Fibroblast of lung (primary cell): ENCODE measurements at places on chromosomes 1 and 21.
A peak's percentile ranks its signal among the peaks of the same experiment; 100 is the strongest.

GRCh38 chr1:154422521-154422920 lies 17.4 kb downstream of the IL6R start:
- H3K4me1 ChIP-seq = peaks cover 56% of the 10 kb centered on the region
- peaks cover 2% of the 10 kb centered on the region for H3K36me3 ChIP-seq
- no peaks in the 10 kb centered on the region for H3K27me3 ChIP-seq
- DNase-seq = no peak
- H3K27ac ChIP-seq = no peak overlapping the region
- no peak overlapping the region for H3K4me3 ChIP-seq

DNA sequence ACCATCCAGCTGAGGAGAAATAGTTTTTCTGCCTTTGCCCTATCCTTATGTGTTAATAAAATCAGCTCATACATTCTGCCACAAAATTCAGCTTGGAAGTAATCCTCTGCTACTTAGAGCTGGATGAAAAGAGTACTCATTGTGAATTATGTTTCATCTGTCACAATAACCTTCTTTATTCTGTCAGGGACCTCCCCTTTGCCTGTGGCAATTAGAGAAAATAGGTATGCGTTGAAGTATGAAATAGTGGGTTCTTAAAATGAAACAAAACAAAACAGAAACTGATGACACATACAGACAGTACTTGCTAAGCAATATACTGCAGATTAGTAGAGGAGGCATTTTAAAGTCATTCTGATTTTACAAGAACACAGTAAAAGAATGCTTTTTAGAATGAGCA lies 578.5 kb downstream of the USP25 start:
- no peaks in the 10 kb centered on the region for H3K27me3 ChIP-seq
- DNase-seq = peak; percentile 40
- no peaks in the 10 kb centered on the region for H3K36me3 ChIP-seq
- H3K4me1 ChIP-seq = no peaks in the 10 kb centered on the region
- no peak overlapping the region for H3K4me3 ChIP-seq

DNA sequence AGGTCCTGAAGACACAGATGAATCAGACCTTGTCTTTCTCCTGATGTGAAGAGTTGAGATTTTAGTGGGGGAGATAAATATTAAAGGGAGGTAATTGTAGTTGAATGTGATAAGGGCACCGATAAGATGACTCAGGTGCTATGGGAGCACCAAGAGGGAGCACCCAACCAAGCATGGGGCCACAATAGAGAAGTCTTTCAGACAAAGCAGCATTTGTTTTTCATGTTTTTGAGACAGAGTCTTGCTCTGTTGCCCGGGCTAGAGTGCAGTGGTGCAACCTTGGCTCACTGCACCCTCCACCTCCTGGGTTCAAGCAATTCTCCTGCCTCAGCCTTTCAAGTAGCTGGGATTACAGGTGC lies 16.2 kb downstream of the SZT2 start:
- H3K4me1 ChIP-seq = no peaks in the 10 kb centered on the region
- no peak overlapping the region for H3K4me3 ChIP-seq
- H3K27me3 ChIP-seq = no peaks in the 10 kb centered on the region
- no peak overlapping the region for H3K27ac ChIP-seq
- peaks cover 7% of the 10 kb centered on the region for H3K36me3 ChIP-seq

DNA sequence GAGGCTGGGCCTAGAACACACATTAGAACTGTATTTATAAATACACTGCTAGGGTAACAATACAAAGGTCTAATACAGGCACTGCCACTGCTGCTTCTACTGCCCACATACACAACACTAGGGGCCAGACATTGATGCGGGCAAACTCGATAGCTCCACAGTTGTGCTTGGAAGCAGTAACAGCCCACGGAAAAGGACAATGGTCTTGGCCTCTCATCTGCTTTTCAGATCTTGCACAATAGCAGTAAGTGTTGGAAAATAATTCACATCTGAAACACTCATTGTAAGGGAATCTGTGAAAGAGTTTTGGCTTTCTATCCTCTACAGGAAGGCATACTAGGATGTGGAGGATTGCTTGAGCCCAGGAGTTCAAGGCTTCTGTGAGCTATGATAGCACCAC lies 6.9 kb upstream of the SPOCD1 start:
- peak; percentile 51 for DNase-seq
- no peak overlapping the region for H3K4me3 ChIP-seq
- H3K4me1 ChIP-seq = no peaks in the 10 kb centered on the region
- H3K27me3 ChIP-seq = no peaks in the 10 kb centered on the region

DNA sequence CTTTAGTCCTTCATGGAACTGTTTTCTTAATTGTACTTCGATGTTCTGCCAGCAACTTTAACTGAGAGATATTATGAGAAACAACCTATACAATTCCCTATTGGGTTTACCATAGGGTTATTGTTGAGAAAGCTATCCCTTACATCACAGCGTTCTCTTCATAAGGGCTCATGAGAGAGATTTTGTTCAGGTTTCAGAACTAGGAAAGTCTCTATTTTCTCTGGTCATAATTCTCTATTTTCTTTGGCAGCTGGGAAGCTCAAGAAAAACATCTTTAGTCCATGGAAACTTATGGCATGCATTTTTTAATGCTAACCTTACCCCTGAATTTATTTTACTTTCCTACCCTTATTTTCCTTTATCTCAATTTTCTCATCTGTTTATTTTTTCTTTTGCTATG lies 38.2 kb downstream of the NMNAT2 start:
- DNase-seq = peak; percentile 4
- no peaks in the 10 kb centered on the region for H3K27me3 ChIP-seq
- no peak overlapping the region for H3K4me3 ChIP-seq
- no peak overlapping the region for H3K27ac ChIP-seq
- H3K4me1 ChIP-seq = no peaks in the 10 kb centered on the region

- no peak for DNase-seq
- H3K4me1 ChIP-seq = no peaks in the 10 kb centered on the region
- H3K4me3 ChIP-seq = no peak overlapping the region
- H3K27me3 ChIP-seq = peaks cover 32% of the 10 kb centered on the region
- no peaks in the 10 kb centered on the region for H3K36me3 ChIP-seq
- no peak overlapping the region for H3K27ac ChIP-seq
These were observed 4.0 kb downstream of the FGR start for GRCh38 chr1:27630859-27631491.

DNA sequence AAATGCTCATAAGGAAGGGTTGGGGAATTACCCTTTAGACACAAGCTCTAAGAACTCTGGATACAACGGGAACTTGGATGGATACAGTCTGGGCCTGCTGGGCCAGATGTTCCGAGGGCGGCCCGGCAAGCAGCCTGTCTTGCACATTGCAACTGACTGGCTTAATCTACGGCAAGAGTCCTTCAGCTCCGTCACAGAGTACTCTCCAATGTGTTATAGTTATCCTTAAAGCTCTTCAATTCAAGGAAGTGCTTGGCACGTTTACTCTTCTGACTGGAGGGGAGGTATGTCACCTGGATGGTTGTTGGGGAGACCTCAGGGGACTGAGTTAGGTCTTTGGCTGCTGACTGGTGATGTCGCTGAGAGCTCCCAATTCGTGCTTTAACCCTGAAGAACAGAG lies 1.1 kb upstream of the CFAP141 start:
- H3K27me3 ChIP-seq = no peaks in the 10 kb centered on the region
- no peak for DNase-seq
- no peak overlapping the region for H3K4me3 ChIP-seq

DNA sequence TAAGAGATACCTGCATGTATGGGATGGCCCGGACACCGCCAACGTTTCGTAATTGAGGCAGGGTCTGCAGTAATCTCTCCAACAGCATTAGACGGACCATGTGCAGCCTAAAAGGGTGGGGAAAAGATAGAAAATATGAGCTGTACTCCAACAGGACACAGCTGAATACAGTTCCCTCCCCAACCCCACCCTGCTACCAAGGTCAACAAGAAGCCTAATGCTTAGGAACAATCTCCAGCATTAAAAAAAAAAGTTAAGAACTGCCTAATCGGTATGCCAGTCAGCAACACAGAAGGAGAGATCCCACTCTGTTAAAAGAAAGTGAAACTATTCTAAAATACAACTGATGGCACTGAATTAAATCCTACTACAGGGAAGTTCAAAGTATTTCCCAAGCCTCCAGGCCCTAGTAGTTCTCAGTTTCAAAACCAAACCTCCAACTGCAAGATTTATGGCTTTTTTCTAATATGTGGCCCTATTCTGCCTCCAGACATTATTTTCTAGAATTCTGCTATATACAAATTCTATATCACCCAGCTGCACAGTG lies 81.0 kb downstream of the UBR4 start:
- H3K36me3 ChIP-seq = peaks cover 26% of the 10 kb centered on the region
- H3K27me3 ChIP-seq = no peaks in the 10 kb centered on the region
- DNase-seq = no peak
- no peak overlapping the region for H3K4me3 ChIP-seq

DNA sequence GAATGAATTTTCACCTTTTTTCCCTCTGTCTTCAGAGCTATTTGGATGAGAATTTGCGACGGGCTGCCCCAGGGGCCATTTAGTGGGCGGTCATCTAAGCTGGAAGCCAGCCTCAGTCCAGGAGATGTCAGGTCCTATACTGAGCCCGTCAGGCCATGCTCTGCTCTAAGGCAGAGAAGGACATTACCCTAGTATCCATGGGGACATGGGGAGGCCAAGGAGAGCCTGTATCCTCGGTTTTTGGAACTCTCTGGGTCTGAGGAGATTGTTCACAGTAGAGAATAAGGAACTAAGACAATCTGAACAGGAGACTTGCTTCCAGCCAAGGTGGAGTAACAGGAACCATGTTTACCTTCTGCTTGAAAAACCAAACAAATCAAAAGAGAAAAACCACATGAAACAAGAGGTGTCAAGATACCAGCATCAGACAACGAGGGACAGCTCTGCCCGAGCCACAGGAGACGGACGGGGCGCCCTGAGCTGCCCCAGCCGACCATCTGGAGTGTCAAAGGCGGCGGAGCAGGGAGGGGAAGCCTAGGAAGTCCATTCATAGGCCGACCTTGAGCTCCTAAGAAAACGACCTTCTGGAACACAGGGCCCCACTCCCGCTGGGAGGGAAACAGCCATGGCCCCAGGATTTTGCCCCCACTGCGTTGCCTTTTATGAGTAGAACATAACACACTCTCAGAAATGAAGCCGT lies 20.0 kb upstream of the ADARB1 start:
- no peaks in the 10 kb centered on the region for H3K36me3 ChIP-seq
- peaks cover 11% of the 10 kb centered on the region for H3K4me1 ChIP-seq
- peaks cover 6% of the 10 kb centered on the region for H3K27me3 ChIP-seq
- DNase-seq = no peak
- H3K4me3 ChIP-seq = no peak overlapping the region
- no peak overlapping the region for H3K27ac ChIP-seq

- H3K4me3 ChIP-seq = no peak overlapping the region
- H3K36me3 ChIP-seq = no peaks in the 10 kb centered on the region
- no peak overlapping the region for H3K27ac ChIP-seq
These were observed 35.2 kb downstream of the POFUT2 start for GRCh38 chr21:45252448-45252925.

- no peak overlapping the region for H3K27ac ChIP-seq
- DNase-seq = no peak
- H3K4me3 ChIP-seq = no peak overlapping the region
- no peaks in the 10 kb centered on the region for H3K27me3 ChIP-seq
These were observed 113.7 kb downstream of the PTPRU start for GRCh38 chr1:29349871-29350491.

DNA sequence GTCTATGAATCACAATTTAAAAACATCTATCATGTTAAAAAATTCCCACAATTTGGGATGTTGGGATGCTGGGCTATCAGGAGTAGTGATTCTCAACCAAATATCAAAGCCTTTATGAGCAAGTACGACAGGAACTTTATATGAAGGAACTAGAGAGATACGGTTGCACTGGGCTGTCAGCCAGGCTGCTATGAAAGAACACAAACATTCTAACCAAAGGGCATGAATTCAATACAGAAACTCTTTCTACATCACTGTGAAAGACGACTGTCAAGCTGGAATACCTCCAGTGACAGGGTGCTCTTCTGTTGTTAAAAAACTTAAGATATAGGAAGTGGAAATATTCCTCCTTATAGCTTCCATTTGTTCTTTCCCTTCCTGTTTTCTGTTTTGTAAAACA lies 9.8 kb downstream of the CACNA1E start:
- H3K27me3 ChIP-seq = no peaks in the 10 kb centered on the region
- no peaks in the 10 kb centered on the region for H3K4me1 ChIP-seq

DNA sequence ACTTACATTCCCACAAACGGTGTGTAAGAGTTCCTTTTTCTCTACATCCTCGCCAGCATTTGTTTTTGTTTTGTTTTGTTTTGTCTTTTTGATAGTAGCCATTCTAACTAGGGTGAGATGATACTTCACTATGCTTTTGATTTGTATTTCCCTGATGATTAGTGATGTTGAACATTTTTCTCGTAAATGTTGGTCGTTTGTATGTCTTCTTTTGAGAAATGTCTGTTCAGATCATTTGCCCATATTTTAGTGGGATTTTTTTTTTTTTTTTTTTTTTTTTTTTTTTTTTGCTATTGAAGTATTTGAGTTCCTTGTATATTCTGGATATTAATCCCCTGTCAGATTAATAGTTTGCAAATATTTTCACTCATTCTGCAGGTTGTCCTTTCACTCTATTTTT lies 19.2 kb upstream of the GPR161 start:
- H3K36me3 ChIP-seq = no peaks in the 10 kb centered on the region
- no peak overlapping the region for H3K27ac ChIP-seq
- DNase-seq = no peak
- H3K27me3 ChIP-seq = no peaks in the 10 kb centered on the region
- no peak overlapping the region for H3K4me3 ChIP-seq
- no peaks in the 10 kb centered on the region for H3K4me1 ChIP-seq

DNA sequence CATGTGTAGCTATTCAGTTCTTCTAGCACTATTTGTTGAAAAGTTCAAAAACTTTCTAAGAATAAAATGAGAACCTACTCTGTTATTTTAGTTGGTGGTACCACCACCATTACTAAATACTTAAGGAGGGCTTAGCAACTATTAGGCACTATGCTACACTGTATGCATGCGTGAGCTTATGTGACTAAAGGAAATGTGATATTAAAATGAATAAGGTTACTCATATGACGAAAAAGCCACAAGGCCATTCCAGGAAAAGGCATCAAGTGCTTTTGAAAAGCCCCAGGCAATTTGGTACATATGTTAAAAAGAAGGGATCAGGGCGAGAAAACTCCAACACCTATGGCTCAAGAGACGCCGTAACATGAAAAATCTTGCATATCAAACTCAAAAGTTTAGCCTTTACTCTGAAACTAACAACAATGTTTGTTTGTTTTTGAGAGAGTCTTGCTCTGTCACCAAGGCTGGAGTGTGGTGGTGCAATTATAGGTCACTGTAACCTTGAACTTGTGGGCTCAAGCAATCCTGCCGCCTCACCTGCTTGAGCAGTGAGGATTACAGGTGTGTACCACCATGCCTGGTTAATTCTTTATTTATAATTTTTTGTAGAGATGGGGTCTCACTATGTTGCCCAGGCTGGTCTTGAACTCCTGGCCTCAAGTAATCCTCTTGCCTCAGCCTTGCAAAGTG lies 42.5 kb downstream of the EPRS1 start:
- H3K36me3 ChIP-seq = peaks cover 3% of the 10 kb centered on the region
- H3K27me3 ChIP-seq = no peaks in the 10 kb centered on the region
- H3K27ac ChIP-seq = no peak overlapping the region
- no peak for DNase-seq
- no peak overlapping the region for H3K4me3 ChIP-seq
